ENCODE measurements at places on chromosomes 2 and 18.

GRCh38 chr2:60962528-60962927 lies 55.0 kb upstream of the PEX13 start:
- DNase-seq, result no peak

- no peak for DNase-seq
These were observed 6.2 kb upstream of the STK25 start for GRCh38 chr2:241514553-241514952.

GRCh38 chr2:124774781-124775180 lies 749.7 kb downstream of the CNTNAP5 start:
- DNase-seq, result no peak

- no peak for DNase-seq
These were observed 59.8 kb upstream of the SLC8A1 start for GRCh38 chr2:40511661-40512213.

- DNase-seq, result no peak
These were observed 678.7 kb downstream of the EPHA4 start for GRCh38 chr2:220893411-220893810.

- DNase-seq, result no peak
These were observed 138.4 kb upstream of the HNRNPA3 start for GRCh38 chr2:177074099-177074710.

DNA sequence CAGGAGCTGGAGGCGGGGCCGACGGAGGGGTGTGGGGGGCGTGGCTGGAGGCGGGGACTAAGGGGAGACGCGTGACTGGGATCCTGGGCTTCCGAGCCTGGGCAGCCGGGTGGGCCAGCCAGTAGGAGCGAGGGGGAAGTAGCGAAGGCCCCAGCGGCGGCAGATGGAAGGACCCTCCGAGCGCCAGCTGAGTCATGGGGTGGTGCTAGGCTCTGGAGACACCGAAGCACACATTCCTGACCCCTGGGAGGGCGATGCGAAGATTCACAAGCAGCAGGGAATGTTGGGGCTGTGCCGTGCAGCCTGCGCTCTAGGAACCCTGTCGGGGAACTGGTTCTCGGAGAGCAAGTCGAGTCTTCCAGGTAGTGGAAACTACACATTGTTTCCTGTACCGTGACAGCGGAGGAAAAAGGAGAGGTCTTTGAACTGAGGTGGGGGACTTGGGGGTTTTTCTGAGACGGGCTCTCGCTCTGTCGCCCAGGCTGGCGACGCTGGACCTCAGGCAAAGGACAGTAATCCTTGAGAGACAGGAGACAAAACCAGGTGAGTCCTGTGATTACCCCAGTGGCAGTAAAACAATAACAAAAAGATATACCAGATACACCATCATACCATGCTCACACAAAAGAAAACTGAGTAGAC lies 650 bp upstream of the AFG3L2 start:
- DNase-seq, result no peak

GRCh38 chr2:176237456-176237855 lies 31.8 kb upstream of the MTX2 start:
- no peak for DNase-seq
